Dermis blood vessel endothelial cell (primary cell): ENCODE measurements at places on chromosomes 11 and 22. TPM values are rescaled to one million over a fixed set of nuclear protein-coding genes. Genes with fewer than 3 reads are reported as not detected.

Gene APOBEC3C
- 0.68 and 3.9 TPM in 2 replicates for total RNA-seq

Gene ADAMTS8
- not detected in 2 replicates for total RNA-seq

Gene SLC6A5
- not detected in 2 replicates for total RNA-seq

Gene KREMEN1
- total RNA-seq = 0.56 and 0.68 TPM in 2 replicates

Gene SMPD1
- 25.2 and 27.6 TPM in 2 replicates for total RNA-seq

Gene NLRP10
- total RNA-seq = under 0.01 TPM in 1 of 2 replicates, not detected in the other

Gene GLB1L2
- 0.17 and 0.60 TPM in 2 replicates for total RNA-seq

DNA sequence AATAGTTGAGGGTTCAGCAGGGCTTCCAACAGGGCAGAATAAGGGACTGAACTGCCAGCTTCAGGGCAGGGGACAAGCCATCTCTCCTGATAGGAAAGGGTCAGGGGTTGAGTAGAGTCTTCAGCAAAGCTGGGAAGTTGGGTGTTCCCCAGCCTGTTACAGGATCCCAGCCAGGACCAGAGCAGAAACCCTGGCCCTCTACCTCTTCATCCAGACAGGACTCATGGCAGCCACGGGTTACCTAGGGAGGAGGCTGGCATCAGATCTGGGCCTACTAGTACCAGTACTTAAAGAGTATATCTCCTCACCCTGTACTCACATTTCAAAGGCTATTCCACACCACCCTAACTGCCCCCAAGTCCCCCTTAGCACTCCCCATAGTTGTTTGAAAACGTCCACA, 2.4 kb upstream of the TAF10 start:
- no peak for DNase-seq

- no peak for DNase-seq
These were observed 3.6 kb upstream of the ROBO3 start for GRCh38 chr11:124861670-124862069.

DNA sequence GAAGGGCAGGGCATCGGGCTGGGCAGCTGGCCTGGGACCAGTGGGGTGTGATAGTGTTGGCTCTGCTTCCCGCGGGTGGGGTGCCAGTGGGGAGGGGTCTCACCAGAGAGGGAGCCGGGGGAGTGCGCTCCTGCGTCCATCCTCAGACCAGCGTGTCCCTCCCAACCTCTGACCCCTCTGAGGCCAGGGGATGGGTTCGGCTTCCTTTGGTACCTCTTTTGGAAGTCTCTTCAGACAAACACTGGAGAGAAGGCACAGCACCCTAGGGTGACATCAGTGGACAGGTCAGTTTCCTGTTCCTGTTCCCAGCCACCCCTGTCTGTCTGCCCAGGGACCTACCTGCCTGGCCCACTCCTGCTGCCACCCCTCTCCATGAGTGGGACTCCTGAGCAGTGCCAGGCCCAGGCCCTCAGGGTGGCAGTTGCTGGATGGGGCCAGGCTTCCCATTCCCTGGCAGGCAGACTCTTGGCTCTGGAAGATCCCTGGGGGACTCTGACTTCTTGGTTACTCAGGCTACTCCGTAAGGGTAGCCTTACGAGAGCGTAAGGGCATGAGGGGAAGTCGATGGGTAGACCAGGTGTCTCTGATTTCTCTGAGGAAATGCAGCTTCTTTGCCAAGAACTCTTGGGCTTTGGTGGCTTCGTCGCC, 2.6 kb downstream of the TAGLN start:
- no peak for DNase-seq

DNA sequence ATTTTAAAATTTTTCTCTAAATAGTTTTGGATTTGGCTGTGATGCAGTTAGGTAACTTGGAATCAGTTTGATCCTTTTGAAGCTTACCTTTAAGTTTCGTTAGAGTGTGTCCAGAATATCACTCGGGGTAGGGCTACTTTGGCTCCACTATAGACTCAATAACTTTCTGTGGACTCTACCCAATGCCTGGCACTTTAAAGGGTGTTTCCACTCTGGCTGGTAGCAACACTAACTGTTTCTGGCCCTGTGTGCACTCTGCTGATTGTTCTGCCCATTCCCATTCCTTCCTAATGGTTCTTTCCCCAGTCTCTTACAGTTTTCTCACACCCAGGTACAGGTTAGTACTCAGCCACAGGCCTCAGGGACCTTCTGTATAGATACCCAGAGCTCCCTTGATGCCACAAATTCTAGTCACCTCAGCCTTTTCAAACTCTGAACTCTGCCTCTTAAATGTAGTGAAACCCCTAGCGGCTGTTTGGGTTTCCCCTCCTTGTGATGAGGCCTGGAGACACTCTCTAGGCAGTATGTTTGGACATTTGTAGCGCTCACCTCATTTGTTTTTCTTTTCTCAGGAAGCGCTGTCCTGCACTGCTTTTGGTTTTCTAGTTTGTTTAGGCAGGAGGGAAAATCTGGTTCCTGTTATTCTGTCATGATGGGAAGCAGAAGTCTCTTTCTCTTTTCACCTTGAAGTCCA, 16.8 kb downstream of the CUL5 start:
- DNase-seq = peak; percentile 54

DNA sequence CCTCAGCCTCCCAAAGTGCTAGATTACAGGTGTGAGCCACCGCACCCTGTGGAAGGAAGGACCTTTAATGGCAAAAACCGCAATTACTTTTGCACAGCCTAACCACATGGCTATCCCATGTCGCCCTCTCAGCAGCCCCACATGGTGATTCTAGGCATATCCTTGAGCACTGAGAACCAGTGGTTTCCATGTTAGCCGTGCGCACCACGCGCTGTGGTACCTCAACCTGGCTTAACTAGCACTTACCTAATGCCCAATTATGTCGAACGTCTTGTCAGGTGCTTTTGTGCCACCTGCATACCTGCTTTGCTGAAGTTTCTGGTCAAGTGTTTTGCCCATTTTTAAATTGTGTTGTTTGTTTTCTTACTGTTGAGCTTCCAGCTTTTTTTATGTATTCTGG, 697.9 kb downstream of the BRD1 start:
- no peak for DNase-seq

DNA sequence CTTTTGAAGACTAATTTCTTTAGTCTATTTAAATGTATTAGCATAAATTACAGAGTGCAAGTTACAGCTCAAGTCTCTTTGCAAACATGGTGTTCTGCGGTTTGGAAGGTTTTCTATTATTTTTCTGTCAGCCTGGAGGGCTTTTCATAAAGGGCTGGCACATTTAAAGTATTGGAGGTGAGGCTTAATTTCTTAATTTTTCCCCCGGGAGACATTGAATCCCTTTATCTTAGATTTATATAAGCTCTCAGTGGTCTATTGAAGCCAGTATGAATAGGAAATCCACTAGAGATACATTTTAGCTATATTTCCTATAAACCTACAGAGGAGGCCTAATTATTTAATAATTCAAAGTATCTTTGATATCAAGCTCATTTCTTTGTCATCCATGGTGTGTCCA, 102.7 kb upstream of the CLPB start:
- DNase-seq = no peak

DNA sequence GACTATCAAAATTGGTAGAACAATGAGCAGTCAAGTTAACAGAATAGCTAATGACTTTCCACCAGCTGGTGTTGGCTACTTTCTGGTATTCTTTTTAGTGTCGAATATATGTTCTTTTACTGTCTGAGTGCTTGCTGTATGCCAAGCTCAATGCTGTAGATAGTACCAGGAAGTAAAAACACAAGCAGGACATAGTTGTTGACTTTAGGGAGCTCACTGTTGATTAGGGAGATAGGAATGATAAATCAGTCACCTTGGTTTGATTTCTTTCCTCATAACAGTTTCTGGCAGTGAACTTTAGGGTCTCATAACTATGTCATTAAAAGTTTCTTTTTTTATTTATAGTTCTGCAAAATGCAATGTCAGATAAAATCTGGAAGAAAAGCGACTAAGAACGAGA, 9.0 kb downstream of the HMGXB4 start:
- no peak for DNase-seq

DNA sequence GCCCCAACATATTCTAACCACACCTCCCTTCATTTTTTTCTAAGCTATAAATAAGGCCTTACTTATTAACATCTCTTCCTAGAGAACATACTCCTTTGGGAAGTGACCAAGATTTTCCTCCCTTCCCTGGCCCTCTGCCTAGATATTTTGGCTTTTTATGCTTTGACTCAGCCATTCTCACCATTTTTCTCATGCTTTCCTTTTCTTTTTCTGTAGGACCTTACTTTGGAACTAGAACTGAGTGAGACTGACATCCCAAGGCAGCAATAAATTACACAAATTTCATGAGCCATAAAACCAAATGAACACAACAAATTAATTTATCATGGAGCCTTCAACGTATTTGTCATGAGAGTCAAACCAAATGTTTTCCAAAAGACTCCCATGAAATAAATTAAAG, 142.7 kb upstream of the CTSC start:
- peak; percentile 28 for DNase-seq

DNA sequence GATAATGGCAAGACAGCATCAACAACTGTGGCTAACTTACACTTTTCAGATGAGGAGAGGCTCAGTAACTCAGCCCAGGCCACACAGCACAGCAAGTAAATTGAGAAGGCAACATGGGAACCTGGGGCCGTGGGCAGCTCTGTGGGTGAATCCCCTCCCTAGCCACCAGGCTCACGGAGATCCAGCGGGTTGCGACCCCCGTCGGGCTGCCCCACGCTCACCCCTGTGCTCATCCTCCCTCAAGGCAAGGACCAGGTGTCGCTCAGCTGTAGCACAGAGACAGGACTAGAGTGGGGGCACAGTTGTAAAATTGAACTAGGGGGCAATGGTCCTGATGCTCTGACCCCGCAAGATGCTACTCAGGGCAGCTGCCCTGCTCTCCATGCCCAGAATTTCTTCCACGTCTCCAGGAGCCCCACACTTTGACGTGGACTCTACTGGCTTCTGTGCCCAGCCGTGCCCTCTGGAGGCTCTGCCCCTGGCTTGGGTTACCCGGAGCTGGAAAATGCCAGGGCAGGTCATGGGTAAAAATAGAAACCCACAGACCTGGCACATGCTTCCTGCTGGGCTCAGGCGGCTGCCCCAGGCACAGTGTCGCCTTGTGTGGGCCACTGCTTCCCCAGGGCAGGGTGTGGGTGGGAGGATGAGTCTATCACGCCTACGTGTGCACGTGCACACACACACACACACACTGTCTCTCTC, 9.0 kb downstream of the TUBA8 start:
- no peak for DNase-seq

- DNase-seq = peak; percentile 96
These were observed at the start of gene DGCR6L for GRCh38 chr22:20319745-20320658. Gene DGCR6L (minus strand): TSS chr22:20320060. CDS start chr22:20319988, 72 bp downstream.

DNA sequence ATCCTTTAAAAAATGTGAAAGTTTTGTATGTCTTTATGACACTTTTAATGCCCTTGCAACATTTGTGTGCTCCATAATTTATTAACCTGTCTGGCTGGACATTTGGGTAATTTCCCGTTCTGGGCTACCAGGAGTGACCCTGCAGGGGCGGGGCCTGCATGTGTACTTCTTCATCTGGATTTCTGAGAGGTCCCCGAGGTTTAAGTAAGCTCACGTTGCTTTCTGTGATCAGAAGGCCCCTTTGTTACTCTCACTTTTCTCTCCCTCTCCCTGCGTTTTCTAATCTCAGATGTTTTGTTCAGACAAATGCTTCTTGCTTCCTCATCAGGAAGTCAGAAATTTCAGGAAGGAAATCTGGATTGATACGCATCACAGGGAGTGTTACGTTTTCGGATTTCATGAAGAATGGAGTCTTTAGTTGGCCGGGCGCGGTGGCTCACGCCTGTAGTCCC, 78.9 kb upstream of the CRYBB3 start:
- peak; percentile 94 for DNase-seq

DNA sequence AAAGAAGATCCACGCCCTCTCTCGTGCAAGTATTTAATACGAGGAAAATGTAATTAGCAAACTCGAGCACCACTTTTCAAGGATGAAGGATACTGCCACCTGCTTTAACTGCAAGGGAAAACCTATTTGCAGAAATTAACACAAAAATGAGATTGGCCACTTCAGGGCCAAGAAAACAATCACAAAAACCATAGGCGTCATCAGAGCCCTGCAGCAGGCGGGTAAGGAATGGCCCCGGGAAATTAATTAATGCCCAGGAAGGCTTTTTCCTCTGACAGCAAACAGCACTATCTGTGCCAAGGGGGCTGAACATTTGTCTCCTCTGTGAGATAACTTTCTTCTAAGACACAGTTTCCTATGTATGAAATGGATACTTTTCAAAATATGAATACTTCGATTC, 255.7 kb downstream of the CTTN start:
- DNase-seq = no peak

DNA sequence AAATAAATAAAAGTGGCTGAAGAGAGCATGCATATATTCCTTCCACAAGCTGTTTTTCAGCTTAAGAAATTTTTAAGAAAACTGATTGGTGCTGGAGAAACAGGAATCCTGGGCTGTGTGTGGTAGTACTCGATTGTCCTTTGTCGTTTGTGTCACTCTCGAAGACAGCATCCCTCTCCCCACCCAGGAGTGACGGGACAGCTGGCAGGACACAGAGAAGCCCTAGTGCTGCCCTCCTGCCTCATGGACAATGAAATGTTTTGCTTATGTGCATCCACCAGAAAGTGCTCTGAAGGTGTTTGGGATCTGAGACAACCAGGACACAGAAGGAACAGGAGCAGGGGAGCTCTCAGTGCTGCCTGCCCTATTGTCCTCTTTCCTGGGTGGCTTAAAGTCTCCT, 12.8 kb downstream of the PLAAT4 start:
- DNase-seq = no peak

- DNase-seq = no peak
These were observed 30.4 kb downstream of the KCNJ4 start for GRCh38 chr22:38424525-38425080.

DNA sequence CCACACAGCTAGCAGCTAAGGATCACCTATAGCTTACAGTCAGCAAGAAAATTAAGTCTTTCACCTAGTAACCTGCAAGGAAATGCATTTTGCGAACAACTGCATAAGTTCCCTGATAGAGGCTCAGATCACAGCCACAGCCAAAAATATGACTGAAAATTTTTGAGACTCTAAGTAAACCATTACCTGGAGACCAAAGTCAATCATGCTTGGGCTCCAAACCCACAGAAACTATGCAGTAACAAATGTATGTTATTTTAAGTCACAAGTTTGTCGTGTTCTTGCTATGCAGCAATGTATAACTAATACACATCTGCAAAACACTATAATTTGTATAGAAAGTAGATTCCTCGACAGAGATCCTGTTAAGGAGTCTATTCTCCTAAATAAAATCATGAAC, 1025.7 kb upstream of the RAG2 start:
- no peak for DNase-seq

DNA sequence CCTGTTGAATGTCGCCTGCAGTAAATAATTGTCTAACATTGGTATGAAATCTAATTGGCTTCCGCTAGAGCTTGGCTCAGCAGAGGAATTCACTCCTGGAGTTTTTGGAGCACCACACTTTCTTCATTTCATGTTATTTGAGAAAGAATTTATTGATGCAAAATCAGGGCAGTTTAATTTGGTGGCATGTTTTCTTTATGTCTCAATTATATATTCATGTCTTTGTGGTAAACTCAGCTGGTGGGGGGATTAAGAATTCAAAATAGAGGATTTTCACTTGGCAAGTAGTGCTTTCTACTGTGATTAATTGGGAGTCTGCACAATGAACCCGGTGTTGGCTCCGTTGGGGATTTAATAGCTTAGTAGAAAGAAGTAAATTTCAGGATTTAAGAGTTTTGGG, 784.4 kb downstream of the NTM start:
- DNase-seq = no peak

- DNase-seq = peak; percentile 20
These were observed 59.2 kb upstream of the ATXN10 start for GRCh38 chr22:45612451-45612901.
